ENCODE measurements at places on chromosomes 11 and 22.

- no peak for DNase-seq
Observed at GRCh38 chr11:32888805-32889204, 3.8 kb upstream of the QSER1 start.

DNA sequence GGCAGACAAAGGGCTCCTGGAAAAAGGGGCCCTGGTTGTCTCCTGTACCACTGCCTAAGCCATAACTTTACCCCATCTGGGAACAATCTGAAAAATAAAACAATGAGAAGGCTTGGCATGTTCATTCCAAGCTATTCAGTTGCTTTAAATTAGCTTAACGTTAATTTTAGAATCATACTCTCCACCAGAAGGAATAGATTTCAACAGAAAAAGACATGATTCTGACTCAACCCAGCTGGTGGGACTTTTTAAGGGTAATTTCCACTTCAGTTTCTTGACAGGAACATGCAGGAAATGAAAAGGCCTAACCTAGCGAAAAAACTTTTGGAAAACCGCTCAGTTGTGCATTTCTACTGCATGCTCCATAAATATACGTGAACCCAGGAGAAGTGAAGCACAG is 7.9 kb downstream of the SF3A1 start:
- DNase-seq = no peak

GRCh38 chr11:30128269-30128932 is 102.4 kb upstream of the FSHB start:
- no peak for DNase-seq

- no peak for DNase-seq
Observed at GRCh38 chr11:94295534-94295933, 8.8 kb upstream of the IZUMO1R start.

GRCh38 chr11:12386745-12387144 is 9.4 kb downstream of the PARVA start:
- no peak for DNase-seq

DNA sequence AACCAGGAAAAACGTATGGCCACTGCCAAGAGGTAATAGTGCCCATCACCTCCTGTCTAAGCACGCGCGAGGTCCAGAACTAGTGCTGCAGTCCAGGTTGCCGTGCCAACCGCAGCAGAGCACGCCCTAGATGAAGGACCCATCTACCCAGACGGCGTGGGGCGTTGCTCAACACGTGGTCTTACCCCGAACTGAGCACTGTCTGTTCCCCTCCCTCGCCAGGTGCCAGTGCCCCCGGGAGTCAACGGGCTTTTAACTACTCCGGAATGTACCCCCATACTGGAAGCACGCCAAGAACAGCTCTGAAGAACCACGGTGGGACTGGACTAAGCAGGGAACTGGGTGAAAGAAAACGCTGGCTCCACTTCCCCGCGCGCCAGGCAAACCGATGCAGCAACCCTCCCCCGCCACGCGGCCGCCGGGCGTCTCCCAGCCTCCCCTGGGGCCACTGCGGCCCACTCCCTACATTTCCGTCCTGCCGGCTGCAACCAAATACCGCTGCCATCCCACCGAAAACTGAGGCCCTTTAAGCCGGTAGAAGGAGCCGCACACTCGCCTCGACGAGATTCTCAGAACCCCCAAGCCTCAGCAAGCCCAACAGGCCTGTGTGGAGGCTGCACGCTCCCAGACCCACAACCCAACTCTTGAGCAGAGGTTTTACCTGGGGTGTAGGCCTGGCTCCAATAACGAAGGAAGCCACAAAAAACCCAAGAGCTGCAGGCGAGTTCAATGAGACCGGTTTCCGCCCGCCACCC is at the start of gene HSPA8:
HSPA8 (minus strand) TSS at position 734 of the 755 bp plus-strand sequence. CDS start 812 bp downstream, outside the sequence.
- DNase-seq = peak; percentile 74

- no peak for DNase-seq
Observed at GRCh38 chr11:2185324-2186085, 13.9 kb upstream of the TH start.

- no peak for DNase-seq
Observed at GRCh38 chr11:101091781-101092180, 37.8 kb downstream of the PGR start.

DNA sequence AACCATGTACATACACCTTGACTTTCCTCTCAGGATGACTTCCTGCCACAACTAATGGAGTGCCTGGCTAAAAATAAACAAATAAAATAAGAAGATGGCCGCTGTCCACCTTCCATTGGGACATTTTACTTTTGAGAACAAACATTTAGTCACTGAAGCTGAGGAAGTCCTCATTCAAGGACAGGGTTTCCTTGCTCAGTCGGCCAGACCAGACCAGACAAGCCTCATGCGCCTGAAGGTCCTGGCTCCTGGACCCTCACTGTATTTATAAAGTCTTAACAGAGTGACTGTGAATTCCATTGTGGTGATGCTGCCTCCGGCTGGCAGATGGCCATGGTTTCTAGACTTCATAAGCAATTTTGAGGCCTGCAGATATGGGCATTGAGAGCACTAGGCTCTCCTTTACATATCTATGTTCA is 114.5 kb downstream of the MAML2 start:
- no peak for DNase-seq

- no peak for DNase-seq
Observed at GRCh38 chr22:31972180-31972579, 27.8 kb downstream of the YWHAH start.

DNA sequence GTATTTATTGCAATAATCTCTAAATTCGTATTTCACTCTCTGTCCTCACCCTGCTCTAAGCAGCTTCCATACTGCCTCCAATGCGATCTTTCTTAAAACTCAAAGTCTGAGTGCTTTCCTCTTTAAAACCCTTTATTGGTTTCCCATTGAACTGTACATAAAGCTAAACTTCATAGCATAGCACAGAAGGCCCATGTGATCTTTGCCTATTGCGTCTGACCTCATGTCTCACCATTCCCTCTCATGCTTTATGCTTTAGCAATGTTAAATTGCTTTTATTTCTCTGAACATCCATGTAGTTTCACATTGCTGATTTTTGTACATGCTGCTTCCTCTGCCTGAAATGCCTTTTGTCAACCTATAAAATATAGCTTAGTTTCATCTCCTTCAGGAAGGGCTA is 28.4 kb downstream of the ZDHHC13 start:
- DNase-seq = no peak

DNA sequence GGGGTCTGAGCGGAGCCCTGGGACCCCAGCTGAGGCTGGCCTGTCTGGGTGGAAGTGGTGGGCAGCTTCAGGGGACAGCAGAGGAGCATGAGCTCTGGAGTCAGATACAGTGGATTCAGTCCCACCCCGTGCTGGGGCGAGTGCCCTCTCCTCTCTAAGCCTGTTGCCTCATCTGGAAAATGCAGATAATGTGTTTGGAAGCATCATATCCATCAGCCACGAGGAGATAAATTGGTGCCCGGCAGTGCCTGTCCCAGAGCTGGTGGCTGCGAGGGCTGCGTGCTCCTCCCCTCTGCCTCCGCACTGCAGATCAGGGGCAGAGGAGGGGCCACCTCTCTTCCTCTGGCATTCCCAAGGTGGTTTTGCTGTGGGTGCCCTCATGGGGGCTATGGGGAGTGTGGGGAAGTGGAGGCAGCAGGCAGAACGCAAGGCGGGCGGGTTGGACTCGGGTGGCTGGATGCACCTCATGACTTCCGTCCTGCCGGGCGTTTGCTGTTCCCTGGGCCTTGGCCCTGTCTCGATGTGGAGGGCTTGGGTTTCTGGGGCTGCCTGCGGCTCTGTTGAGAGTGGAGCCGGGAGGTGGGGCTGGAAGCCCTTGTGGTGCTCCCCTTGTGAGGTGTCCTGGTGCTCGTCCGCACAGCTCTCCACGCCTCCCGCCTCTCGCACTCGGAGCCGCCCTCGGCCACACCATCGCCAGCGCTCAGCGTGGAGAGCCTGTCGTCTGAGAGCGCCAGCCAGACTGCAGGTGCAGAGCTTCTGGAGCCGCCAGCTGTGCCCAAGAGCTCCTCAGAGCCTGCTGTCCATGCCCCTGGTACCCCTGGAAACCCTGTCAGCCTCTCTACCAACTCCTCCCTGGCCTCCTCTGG is 20.9 kb downstream of the MICALL1 start:
- no peak for DNase-seq

- peak; percentile 61 for DNase-seq
Observed at GRCh38 chr22:44180706-44181032, at the start of gene PARVG. Gene PARVG (plus strand): TSS chr22:44180925. CDS start chr22:44183330, 2,405 bp downstream.

GRCh38 chr11:31237819-31238760 is 131.4 kb downstream of the DCDC1 start:
- no peak for DNase-seq

GRCh38 chr22:32699686-32700085 is 101.8 kb upstream of the TIMP3 start:
- no peak for DNase-seq

- no peak for DNase-seq
Observed at GRCh38 chr11:98036810-98037209, 983.9 kb upstream of the CNTN5 start.

GRCh38 chr11:27317751-27318150 is 45.3 kb downstream of the CCDC34 start:
- no peak for DNase-seq

DNA sequence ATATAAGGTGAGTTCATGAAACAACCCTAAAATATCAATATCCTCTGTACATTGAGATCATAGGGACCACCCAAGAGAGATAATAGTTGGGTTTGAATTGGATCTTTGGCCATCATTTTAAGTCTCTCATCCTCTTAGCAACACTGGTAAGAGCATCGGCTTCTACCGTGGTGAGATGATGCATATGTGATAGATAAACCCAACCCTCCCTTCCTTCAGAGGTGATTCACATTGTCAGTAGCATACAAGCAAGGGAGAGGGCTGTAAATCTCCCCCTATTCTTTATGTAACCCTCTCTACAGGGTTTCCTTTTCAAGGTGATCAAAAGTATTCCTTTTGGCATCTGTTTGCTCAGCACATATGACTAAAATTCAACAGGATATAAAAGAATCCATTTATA is 102.4 kb upstream of the MTMR2 start:
- DNase-seq = no peak

- DNase-seq = no peak
Observed at GRCh38 chr11:85647078-85647477, 689 bp upstream of the TMEM126A start.

GRCh38 chr11:34305193-34305592 is 52.6 kb downstream of the ABTB2 start:
- no peak for DNase-seq

DNA sequence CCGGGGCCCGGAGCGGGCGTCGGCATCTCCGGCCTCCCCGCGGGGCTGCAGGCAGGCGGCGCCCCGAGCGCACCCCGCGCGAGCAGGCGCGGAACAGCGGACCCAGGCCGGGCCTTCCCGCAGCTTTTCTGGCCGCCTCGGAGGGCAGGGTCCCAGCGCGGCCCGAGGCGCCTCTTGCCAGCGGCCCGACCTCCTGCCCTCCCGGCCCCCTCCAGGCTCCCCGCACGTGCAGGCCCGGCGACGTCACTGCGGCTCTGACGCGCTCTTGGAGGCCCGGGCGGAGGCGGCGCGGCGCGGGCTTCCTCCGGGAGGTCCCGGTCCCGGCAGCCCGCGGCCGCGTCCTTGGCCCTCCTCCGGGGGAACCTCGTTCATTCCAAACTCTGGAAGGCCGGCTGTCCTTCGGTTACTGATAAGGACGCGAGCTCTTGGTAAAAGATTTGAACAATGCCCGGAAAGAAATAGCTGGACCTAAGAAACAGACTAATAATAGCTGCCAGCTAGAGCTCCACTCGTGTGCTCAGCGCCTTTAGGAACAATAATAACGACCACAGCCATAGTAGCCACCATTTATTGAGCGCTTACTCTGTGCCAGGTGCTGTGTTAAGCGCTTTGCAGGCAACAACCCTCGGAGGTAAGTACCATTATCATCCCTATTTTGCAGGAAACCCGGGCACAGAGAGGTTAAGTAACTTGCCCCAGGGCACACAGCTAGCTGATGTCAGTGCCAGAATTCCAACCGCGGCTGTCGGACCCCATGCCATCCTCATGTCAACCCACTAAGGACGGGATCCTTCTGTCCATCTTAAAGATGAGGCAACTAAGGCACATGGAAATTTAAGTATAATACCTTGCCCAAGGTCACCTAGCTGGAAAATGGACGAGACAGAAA is 39.1 kb upstream of the CREB3L1 start:
- peak; percentile 19 for DNase-seq

GRCh38 chr11:111460340-111460739 is 51.8 kb downstream of the BTG4 start:
- DNase-seq = no peak

DNA sequence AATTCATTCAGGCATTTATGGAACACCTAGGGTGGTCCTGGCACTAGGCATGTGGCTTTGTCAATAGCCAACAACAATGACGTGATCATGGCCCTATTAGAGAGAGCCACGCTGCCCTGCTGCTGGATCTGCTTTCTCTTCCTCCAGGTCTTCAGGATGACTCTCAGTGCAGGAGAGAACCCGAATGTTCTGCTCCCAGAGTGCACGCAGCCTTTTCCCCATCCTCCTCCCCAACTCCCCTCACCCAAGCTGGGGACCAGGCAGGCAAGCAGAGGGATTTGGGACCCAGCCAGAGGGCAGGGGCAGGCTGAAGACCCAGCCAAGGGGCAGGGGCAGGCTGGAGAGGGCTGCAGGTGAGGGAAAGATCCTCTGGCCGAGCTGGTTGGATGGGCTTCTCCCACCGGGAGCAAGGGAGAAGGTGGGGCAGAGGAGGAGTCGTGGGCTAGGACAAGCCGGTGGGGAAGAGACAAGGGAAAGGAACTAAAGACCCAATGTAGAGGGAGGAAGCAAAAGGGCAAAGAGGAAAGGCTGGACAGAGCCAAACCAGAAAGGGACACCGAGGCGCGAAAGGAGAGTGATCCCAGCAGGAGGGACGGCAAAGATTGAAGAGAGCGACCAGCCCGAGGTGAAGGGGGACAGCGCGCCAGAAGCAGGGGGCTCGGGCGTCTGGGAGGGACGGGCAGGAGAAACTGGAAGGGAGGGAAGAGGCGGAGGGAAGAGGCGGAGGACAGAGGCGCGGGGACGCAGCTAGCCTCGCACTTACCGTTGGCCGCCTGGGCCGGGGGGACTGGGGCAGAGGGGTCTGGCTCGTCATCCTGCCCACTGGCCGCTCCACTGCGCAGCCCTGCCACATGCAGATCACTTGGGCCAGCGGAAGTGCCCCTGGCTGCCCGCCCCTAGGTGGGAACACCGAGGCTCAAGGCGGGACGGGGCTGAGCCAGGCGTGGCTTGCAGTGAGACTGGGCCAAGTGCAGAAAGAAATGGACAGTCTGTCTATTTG is at the start of gene KCTD14:
KCTD14 (minus strand) TSS at position 880 of the 1,000 bp plus-strand sequence; CDS start at position 853, 27 bp downstream.
- no peak for DNase-seq

DNA sequence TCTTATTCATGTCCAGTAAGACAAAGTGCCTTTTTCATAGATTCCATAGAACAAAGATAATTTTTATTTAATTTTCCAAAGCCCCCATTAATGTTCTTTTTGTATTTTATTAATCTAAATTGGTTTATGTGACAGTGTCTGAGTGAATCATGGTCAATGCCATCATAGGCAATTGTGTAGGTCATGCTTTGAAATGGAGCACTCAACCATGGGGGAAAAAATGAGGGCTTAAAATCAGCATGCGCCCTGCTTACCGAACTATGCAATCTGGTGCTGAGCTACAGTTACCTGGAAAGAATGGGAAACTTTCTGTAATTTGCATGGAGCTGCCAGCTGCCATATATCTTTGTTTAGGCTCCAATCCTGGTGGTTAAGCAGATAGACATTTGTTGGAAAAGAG is 28.4 kb upstream of the RAB38 start:
- DNase-seq = no peak

GRCh38 chr11:125157953-125158680 is 6.4 kb upstream of the PKNOX2 start:
- DNase-seq = no peak

GRCh38 chr11:67373648-67374570 is 511 bp upstream of the CLCF1 start:
- peak; percentile 86 for DNase-seq
